Stimulated activated CD4-positive, alpha-beta T cell treated with anti-CD3 and anti-CD28 coated beads, TNF-alpha, amount 100 ng/mL, for 1 hour (primary cell): ENCODE measurements at places on chromosomes 7 and 10.
A peak's percentile ranks its signal among the peaks of the same experiment; 100 is the strongest.

- no peak for DNase-seq
These were observed 115.3 kb upstream of the BMPER start for GRCh38 chr7:33789871-33790630.

DNA sequence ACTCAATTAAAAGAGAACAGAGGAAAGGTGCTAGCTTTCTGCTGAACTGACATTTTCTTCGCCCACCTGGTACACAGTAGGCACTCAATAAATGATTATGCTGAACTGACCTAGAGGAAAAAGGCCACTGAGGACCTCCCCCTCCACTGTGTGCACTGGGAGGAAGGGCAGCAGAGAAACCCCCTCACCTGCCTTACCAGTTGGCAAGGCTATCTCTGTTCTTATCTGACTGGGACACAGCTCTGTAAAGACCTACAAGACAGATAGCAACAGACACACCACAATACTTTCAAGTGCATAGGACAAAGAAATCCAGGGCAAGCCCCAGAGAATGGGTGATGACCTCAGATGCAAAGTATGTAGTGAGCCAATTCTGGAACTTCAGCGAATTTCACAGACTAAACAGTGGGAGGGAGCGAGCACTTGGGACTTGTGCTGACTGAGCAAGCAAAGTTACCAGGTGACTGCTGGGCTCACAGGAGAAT lies 30.4 kb downstream of the PDLIM1 start:
- no peak for DNase-seq

DNA sequence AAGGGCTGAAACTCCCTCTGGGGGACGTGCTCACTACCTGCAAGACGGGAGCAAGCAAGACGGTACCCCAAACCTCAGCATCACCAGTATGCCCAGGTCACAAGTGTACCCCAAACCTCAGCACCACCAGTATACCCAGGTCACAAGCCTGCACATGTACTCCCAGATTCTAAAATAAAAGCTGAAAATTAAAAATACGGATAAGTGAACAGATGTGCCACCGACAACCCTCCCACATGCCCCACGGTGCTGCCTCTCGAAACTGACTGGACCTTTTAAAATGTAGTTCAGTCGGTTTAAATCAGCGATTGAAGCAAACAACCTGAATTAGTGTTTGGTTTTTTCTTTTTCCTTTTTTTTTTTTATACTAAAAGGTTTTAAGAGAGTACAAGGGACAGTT lies 566.5 kb downstream of the DNAJB6 start:
- no peak for DNase-seq

DNA sequence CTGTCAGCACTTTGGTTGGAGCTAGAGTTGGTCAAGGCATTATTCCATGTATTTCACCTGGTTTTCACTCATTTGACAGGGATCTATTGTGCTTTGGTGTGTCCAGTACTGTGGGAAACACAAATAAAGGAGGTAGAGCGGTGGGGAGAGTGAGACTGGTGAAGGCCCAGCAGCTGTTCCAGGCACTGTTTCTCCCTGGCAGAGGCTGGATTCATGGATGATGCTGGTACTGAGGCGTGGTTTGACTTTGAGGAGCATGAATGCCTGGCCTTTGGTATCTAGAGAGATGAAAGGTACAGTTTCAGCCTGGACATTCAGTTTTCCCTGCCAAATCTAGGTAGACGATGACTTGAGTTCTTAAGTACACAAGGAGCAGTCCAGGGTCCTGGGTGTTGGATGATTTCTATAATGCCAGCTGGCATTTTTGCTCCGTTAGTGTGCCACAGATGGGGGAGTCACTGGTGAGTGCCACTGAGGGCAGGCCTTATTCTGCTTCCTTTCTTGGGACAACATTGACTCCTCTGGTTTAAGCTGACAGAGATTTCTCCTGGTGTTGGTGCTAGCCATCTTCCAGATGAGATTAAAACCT lies 162.2 kb upstream of the BMPER start:
- DNase-seq, result no peak

GRCh38 chr7:16637379-16637778 lies 8.2 kb downstream of the ANKMY2 start:
- DNase-seq, result no peak

DNA sequence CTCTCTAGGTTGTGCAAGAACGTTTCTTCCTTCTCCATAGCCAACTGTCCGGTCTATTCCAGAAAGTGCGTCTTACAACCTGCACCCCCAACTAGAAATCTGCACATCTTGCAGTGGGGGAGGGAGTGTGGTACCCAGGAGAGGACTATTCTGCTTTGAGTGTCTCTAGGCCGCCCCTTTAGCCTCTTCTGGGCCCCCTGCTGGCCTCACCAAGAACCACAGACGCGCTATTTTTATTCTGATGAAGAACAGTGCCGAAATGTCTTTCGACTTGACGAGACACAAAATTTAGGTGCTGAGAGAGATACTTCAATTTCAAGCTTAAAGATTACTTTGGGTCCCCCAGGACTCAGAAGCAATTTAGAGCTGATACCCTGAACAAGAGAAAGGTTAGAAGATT lies 1.0 kb downstream of the CNPY1 start:
- no peak for DNase-seq

DNA sequence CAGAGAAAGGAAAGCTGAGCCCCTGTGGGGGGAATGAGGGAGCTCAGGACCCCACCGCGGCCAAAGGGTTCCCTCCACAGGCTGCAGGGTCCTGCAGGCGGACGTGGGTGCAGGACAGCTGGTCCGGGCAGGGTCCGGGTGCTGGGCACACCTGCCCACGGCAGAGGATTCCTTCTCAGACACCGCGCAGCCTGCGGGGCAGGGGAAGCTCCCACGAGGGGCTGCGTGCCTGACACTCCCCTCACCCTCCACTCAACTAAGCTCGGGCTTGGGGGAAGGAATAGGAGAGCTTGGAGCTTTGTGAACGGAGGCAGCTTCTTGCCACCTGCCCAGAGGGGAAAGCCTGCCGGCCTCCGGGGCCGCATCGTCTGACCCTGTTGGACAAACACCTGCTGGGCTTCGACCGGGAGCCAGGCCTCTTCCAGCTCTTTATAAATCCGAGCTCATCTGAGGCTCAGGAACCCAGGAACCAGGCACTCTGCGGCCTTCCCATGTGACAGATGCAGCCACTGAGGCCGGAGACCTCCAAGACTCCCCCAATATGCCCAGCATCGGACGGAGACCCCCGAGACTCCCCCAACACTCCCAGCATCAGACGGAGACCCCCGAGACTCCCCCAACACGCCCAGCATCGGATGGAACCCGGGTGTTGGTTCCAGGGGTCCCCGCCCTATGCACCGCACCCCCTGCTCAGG lies 97.3 kb downstream of the PDGFA start:
- no peak for DNase-seq

- DNase-seq, result no peak
These were observed 78.6 kb upstream of the ARMC3 start for GRCh38 chr10:22849077-22849805.

DNA sequence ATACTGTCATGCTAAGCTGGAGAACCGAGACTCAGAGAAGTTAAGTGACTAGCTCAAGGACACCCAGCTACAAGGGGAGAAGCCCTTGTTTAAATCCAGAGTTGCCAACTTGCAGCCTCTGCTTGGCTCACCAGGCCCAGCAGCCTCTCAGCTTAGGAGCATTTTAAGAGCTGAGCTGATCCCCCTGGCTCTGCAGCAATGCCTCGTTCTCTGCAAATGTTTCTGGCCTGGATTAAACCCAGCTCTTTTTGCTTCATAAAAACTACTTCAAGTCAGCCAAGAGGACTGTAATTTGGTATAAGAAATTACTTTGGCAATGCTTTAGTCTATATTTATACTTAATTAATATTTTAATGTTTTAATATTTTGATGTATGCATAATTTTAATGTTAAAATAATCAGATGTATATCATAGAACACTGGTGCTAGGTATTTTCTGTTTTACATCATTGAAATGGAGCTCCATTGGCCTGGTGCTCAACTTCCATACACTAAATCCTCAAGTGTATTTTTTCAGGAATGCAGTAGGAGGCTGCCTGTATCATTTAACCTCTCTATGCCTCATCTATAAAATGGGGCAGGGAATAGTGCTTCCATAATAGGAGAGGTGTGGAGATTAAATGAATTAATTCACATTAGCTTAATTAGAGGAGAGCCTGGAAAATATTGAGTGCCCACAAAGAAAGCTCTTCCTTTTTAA lies 184.2 kb downstream of the EMX2 start:
- DNase-seq, result no peak

- DNase-seq, result no peak
These were observed 60.5 kb downstream of the SEMA3C start for GRCh38 chr7:80858141-80858903.

DNA sequence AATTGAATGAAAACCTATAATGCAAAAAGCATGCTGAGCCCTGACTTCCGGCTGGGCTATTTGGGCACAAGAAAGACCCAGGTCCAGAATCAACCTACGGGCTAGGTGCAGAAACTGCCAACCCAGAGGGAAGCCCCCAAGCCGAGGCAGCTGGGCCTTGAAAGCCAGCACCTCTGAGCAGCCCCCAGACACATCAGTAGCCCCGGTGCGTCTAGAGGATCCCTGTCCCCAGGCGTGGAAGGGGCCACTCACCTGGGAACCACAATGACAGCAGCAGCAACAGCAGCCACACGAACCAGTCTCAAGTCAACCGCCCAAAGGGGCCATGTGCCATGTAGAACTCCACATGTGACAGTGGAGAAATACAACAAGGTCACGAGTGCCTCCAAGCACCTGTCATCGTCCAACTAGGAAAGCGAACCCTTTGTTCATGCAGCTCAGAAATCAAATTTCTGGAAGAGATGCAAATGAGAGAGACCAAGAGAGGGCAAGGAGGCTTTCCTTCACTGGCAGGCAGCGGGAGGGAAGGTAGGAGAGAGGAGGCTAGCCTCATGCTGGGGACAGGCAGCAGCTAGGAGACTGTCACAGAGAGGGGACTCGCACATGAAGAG lies 57.5 kb upstream of the CHST15 start:
- DNase-seq, result no peak

DNA sequence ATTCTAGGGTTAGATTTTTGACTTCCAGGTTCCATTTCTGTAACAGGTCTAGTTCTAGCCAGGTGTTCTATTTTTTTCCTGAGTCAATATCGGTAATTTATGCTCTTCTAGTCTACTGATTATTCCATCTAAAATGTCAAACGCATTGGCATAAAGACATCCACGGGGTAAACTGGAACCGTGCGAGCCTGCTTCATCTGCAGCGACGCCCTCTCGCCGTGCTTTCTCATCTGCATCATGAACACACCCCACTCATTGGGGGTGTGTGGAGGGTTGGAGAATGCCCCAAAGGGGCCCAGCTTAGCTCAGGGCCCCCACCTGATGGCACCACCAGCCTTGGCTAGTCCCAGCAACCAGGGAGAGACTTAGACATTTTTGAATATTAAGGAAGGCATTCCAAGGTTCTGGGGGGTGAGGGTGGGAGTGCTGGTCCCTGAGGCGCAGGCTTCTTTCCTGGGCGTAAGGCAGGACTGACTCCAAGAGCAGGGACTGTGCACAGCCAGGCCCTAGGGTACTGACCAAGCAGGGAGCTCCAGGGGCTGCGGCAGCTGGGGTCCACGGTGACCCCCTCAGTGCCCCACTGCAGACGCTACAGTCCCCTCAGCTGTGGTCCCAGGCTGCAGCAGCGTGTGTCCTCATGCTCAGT lies 12.9 kb upstream of the CRYGN start:
- no peak for DNase-seq

- DNase-seq, result no peak
These were observed 35.2 kb downstream of the GBF1 start for GRCh38 chr10:102280397-102281101.

DNA sequence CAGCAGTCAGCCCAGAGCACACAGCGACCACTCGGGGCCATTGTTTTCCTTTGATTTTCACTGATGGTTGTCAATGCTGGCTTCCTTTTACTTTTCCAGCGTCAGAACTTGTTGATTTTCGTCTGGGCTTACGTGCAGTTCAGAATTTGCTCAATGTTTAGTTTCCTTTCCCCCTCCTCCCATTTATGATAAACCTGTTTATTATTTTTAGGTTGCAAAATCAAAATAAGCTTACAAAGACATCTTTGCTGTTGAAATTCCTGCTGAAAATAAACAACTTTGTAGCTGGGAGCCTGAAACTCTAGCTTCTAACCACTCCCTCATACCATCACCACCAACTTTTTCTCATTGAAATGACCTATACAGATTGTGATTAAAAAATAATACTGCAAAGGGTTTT lies 83.1 kb upstream of the LYZL1 start:
- DNase-seq, result no peak

- DNase-seq, result no peak
These were observed 48.7 kb upstream of the PPP1R3C start for GRCh38 chr10:91681361-91682276.

GRCh38 chr7:20776942-20777341 lies 9.7 kb downstream of the SP8 start:
- DNase-seq, result no peak

GRCh38 chr7:144820552-144820951 lies 15.3 kb downstream of the TPK1 start:
- no peak for DNase-seq

GRCh38 chr7:11702938-11703337 lies 129.1 kb downstream of the THSD7A start:
- no peak for DNase-seq

DNA sequence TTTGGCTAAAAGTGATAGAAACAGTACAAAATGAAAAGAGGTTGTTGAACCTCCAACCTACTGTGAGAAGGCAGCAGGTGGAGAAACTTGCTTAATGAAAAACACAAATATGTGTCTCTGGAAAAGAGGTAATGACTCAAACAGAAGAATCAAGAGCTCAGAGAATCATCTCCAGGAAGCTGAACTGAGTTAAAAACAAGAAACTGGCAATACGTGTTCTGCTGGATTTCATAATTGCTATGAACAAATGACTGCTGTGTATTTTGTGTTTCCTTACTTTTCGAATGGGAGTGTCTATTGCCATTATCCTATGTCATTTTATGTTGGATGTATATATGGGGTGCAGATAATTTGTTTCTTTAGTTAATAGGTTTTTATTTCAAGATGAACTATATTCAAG lies 401.1 kb downstream of the DGKB start:
- DNase-seq, result no peak

GRCh38 chr10:77643795-77644468 lies 6.3 kb upstream of the KCNMA1 start:
- no peak for DNase-seq

DNA sequence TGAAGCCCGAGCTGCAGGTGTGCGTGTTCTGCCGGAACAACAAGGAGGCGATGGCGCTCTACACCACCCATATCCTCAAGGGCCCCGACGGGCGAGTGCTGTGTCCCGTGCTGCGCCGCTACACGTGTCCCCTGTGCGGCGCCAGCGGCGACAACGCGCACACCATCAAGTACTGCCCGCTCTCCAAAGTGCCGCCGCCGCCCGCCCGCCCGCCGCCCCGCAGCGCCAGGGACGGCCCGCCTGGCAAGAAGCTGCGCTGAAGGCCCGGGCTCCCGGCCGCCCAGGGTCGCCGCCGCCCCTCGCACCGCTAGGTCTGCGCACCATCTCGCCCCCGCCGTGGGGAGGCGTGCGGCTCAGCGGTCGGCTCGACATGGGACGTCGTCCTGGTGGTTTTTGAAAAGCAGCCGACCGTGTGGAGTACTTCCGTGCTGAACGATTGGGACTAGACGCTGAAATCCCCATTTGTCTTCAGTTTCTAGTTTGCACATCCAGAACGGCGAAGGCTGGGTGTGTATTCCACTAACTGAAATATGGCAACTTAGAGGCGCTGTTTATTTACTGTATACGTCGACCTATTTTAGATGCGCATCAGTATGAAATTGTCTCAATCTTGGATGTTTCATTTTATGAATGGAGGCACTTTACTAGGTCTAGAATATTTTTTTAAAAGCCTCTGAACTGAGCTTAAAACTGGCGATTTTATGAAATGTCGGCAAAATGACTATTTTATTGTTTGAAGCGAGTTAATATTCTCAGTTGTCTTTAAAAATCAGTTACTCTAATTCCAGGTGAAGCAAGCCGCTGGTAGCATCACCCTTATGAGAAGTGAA lies 1.1 kb downstream of the NANOS1 start:
- peak; percentile 19 for DNase-seq

- no peak for DNase-seq
These were observed 45.5 kb upstream of the PRSS1 start for GRCh38 chr7:142703655-142704305.
